ENCODE measurements at places on chromosomes 3 and 15.

GRCh38 chr15:35067496-35068347, 17.4 kb downstream of the NANOGP8 start:
- no peak for DNase-seq

DNA sequence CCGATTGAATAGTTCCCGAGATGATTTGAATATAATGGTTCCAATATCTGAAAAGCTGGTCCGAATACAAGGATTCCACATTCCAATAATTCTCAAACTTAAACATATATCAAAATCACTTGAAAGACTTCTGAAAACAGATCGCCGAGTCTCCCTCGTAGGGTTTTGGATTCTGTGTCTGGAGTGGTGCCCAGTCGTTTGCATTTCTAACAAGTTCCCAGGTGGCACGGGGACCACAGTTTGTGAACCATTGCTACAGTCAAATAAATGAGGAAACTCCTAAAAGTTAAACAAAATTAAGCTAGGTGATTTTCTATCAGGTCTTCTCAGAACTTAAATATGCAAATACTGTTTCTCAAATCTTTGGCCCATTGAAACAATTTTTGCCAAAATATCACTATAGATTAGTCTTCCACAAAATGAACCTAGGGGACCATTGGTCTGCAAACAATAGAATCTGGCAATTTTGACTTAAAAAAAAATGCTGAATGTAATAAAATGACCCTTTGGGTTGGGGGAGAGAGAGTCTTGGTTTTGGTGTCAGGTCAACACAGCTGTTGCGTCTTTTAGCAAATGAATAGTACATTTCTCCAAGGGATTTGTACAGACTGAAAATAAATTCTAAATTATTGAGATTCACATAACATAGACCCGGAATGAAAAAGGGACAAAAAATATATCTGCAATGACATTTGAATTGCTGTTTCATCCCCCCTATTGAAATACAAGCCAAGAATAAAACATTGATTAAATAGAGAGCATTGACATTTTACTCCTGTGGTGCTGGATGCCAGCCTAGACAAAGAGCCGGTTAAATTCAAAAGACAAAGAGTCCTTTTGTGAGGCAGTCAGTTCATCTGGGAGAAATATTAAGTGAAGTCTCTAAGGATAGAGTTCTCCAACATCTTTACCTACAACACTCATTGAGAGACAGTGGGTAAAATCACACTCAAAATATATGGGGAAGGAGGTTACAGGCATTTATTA, 175.7 kb upstream of the ADAMTS9 start:
- DNase-seq: no peak

DNA sequence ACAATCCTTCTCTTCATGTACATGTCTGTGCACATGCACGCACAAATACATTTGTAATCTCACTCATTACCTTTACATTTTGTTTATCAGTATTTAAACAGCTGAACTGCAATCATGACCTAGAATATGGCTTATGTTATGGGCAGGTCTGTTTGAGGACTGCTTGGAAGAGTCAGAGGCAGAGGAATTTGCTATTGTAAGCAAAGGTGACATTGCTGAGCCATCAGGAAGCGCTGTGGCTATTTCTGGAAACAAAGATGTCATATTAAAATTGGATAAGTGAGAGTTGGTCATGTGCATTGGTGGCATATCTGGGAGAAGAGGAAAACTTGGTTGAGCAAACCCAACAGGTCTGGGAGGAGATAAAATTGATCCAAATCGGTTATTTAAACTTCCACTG, 41.6 kb downstream of the USF3 start:
- no peak for DNase-seq

- peak; percentile 13 for DNase-seq
Measured at GRCh38 chr3:117874904-117875874, 1159.5 kb downstream of the IGSF11 start.

GRCh38 chr15:64651601-64652191, 123.7 kb downstream of the RBPMS2 start:
- DNase-seq: peak; percentile 90
